ENCODE measurements at places on chromosomes 5 and 9.
A peak's percentile ranks its signal among the peaks of the same experiment; 100 is the strongest.

- DNase-seq, result no peak
Observed at GRCh38 chr9:129124506-129125069, 13.4 kb downstream of the PTPA start.

- DNase-seq, result no peak
Observed at GRCh38 chr9:110141227-110141793, 66.6 kb downstream of the C9orf152 start.

- no peak for DNase-seq
Observed at GRCh38 chr5:140181002-140181483, 6.1 kb downstream of the CYSTM1 start.

GRCh38 chr9:125843646-125844045, 96.5 kb downstream of the PBX3 start:
- no peak for DNase-seq

DNA sequence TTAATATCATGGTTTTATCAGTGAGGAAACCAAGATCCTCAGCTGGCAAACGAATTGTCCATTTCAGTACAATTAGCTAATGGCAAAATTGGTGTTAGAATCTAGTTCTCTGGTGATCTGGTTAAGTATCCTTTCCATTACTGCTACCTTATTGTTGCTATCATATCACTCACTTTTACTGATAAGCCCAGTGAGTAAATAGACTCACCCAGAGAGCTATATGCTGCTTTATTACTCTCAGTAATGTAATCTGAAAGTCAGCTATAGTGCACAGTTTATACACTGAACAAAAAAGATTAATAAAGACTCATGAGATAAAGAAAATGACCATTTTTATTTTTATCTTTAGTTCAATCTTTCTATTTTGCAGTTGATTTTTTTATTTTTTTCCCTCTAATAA, 95.0 kb downstream of the DMAC1 start:
- DNase-seq, result no peak

DNA sequence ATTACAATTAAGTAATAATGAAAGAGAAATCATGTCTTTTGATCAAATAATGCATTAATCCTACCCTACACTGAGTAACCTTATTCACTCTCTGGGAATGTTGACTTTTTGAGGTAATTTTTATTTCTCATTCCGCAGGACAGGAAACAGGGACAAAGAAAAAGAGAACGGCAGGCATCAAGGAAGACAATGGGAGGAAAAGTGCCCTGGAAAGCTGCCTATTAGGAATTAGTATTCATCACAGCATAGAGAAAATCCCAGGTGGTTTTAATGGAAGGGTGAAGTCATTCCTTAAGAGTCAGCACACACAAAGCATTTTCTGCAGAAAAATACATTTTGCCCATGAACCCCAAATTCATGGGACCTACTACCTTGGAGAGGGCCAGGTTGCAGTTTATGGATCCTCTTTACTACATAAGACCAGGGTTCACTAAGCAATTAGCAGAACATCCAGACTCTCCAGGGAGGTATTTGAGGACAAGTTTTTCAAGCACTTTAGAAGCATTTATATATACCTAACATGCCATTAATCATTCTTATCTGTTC, 9.4 kb downstream of the FSTL4 start:
- no peak for DNase-seq

DNA sequence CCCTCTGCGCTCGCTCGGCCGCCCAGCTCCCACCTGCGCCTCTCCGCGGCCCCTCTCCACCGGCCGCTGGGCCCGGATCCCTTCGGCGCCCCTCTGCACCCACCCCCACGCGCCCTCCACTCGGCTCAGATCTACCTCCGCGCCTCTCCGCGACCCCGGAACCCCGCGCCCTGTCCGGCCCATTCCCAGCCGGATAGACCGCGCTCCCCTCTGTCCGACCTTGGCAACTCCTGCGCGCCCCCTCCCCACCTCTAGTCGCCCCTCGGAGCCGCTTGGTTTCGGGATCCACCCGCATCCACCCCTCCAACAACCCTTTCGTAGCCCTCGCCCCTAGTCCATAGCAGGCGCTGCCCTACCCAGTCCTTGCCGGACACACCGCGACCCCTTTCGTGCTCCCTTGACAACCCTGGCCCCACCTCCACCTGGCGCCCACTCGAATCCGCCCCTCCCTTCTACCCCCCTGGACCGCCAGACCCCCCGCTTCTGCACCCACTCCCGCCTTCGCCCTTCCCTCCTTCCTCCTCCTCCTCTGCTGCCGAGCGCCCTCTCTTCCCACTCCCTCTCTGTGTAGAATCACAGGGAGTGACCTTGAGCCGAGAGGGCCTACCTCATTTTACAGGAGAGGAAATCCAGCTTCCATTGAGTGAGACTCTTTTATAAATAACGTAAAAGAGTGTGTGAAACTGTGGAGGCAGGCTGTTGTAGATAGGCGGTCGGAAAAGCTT, 525 bp upstream of the AK3 start:
- DNase-seq, result no peak

DNA sequence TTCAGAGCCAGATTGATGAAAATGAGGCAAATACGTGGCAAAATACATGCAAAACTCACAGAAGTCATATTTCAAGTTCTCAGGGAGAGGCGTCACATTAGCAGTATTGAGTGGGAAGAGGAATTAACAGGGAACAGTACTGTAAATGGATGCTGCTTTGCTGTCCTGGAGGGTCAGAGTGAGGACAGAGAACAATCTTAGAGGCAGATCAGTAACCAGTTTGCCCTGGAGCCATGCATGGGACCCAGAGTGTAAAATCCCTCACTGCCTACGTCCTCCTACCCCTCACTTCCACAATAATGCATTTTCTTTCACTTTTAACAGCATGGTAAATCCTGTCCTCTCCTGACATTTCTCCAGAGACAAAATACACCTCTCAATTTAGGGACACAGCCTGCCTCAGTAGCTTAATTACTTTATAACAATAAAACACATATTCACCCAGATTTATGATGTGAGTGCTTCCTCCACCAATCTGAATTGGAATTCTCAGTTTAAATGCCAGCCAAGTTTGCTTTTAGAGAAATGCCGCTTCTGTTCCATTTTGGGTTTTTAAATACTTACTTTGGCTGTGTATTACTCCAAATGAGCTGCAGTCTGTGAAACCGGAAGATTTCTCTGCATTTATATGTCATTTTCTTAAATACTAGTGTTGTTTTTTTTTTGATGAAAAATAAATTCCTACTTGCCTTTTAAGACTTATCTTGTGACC, 70.0 kb downstream of the LMNB1 start:
- no peak for DNase-seq

GRCh38 chr9:128108269-128109049, 19.1 kb downstream of the PTGES2 start:
- DNase-seq, result no peak

GRCh38 chr5:39224196-39224761, 4.9 kb upstream of the FYB1 start:
- no peak for DNase-seq

GRCh38 chr5:11588803-11589202, 315.4 kb downstream of the CTNND2 start:
- no peak for DNase-seq

DNA sequence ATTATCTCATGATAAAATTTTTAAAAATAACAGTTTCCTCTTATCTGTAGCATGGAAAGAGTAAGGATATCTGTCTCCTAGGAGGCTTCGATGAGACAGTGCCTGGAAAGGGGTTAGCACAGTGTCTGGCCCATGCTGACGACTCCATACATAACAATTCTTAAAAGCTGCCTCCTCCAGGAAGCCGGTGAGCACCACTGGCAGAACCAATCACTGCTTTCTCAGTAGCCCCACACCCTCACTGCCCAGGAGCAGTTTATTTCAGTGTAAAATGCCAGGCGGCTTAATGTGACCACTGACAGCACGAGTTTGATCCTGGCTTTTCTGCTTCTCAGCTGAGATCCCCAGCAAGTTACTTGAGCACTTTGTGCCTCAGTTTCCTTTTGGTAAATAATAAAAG, 1.2 kb upstream of the NIPAL4 start:
- no peak for DNase-seq

DNA sequence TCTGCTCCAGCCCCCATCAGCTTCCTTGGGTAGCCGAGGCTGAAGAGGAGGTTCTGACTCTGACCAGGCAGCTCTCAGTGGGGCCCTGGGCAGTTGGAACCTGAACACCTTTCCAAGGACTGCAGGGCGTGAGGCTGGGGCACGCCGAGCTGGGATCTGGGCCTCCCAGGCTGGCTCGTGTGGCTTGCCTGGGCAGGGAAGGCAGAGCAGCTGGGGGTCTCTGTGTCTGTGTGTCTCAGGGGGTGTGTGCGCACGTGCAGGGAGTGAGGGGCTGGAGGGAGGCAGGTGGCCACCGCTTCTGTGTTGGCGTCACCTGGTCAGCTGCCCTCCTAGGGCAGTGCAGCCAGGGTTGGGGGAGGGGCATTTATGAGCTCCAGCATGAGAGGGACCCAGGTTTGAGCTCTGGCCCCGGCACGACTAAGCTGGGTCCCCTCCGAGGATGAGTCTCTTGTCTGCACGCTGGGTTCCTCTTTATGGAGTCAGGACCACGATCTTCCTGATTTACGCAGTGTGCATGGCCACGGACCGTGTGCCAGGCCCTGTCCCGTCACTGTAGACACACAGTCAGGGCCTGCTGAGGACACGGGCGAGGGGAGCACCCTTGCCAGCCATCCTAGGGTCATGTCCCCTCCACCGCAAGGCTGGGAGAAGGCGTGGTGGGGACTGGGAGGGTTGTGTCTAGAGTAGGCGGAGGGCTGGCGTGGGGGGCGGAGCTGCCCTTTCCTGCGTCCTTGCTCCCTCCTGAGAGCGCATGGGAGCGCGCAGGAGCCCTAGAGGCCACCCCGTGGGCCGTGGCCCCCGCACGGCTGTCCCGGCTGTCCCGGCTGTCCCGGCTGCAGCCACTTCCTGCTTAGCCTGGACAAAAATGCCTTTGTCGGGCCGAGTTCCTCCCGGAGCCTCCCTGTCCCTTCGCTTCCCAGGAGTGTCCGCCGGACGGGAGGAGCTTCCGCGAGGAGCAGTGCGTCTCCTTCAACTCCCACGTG, 4.6 kb downstream of the ADAMTSL2 start:
- DNase-seq, result no peak

GRCh38 chr9:134391319-134392231, 65.3 kb downstream of the RXRA start:
- DNase-seq, result peak; percentile 87

DNA sequence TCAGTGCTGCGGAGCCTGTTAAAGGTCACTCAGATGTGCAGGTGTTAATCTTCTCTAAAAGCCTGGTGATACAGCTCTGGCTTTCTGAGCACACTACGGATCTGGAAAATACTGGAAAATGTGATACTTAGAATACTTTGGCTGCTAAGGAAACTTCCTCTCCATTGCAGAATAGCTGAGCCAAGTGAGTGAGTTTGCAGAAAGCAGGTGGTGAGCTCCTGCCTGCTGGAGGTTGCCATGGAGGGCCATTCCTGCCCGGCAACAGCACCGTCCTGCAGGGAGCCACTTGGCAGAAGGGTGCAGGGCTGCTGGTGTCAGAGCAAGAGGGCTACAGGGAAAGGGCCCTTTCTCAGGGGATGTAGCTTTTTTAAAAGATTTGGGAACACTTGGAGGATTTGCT, 40.7 kb downstream of the SECISBP2 start:
- no peak for DNase-seq

- no peak for DNase-seq
Observed at GRCh38 chr5:74063821-74064220, 437.8 kb downstream of the ARHGEF28 start.

- DNase-seq, result no peak
Observed at GRCh38 chr5:43616535-43616934, 13.6 kb downstream of the NNT start.

DNA sequence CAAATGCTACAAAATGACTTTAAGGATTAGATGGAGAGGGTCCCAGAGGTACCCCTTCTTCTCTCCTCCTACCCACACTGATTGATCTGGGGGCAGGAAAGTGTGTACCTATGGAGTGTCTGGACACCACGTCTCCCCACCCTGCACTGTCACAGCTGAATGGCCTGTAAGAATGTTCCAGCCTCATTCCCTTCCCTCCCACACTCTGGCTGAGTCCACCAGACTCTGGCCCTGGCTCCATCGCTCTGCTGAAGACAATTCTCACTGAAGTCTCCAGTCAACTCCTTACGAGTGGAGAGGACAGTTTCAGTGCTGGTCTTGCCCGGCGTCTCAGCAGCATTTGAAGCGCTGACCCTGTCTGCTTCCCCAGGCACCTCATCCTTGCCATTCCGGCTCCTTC, 105.8 kb downstream of the TTLL11 start:
- DNase-seq, result no peak

DNA sequence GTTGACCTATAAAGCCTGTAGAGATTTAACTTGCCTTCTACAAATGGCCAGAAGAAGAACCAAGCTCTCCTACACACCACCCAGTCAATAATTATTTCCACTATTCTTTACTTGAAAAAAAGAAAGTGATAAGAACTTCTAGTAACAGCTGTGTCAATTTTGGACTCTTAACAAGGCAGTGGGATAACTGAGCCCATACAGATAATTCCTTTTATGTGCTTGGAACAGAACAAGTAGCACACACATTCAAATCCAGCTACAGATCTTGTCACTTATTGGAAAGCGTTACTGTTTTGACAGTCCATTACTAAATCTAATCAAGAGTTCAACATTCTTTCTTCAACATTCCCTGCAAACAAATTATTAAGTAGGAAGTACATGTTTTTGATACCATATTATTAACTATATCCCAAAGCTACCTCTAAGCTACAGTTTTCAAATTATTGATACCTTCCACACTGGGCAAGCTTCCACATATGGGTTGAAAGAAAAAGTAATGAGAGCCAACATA, 6.3 kb downstream of the PTGER4 start:
- DNase-seq, result no peak

- DNase-seq, result no peak
Observed at GRCh38 chr5:65938256-65938655, 11.9 kb downstream of the ERBIN start.

- no peak for DNase-seq
Observed at GRCh38 chr5:159605585-159605984, 275.3 kb upstream of the IL12B start.

GRCh38 chr5:109612278-109612905, 77.3 kb upstream of the MAN2A1 start:
- no peak for DNase-seq

DNA sequence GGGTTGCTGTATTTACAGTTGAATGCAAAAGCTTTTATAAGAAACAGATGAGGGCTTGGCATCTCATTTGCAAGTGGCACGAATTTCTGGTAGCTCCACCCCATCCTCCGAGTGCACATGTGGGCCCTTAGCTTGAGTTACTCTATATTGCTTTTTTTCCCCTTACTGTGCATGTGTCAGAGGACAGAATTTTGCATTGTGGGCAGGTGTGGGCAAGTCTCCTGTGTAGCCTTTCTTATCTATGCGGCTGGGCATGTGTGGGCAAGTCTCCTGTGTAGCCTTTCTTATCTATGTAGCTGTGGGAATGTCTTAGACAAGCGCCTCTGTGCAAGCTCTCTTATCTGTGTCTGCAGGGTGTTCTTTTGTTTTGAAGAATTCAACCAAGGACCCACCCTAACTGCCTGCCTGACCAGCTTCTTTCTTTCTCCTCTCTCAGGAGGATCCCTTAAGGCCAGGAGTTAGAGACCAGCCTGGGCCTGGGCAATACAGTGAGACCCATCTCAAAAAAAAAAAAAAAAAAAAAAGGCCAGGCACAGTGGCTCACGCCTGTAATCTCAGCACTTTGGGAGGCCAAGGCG, 34.1 kb upstream of the SIL1 start:
- DNase-seq, result no peak

- DNase-seq, result no peak
Observed at GRCh38 chr5:160458806-160459800, 37.4 kb downstream of the PTTG1 start.

All from activated CD4-positive, alpha-beta T cell treated with anti-CD3 and anti-CD28 coated beads, Interleukin-2, Interleukin-6, amounts not matched to agents 100 ng/mL and 50 ng/mL, durations not matched to agents 16 hours and 8 hours (primary cell).